CD14-positive monocyte (primary cell): ENCODE measurements at places on chromosomes 7 and 10. TPM values are rescaled to one million over a fixed set of nuclear protein-coding genes. Genes with fewer than 3 reads are reported as not detected.

PTPN20 gene
- not detected for polyA plus RNA-seq

C10orf143 gene
- 11.6 TPM for polyA plus RNA-seq

CALCR gene
- not detected for polyA plus RNA-seq

ATOH7 gene
- not detected for polyA plus RNA-seq

CDNF gene
- polyA plus RNA-seq = 0.28 TPM in 1 of 2 replicates, not detected in the other

RFC2 gene
- 33.5 TPM for polyA plus RNA-seq

GTF2IRD2 gene
- 6.8 and 12.7 TPM in 2 replicates for polyA plus RNA-seq

VAX1 gene
- not detected for polyA plus RNA-seq

TMEM229A gene
- not detected for polyA plus RNA-seq

TNS3 gene
- 19.8 and 30.3 TPM in 2 replicates for polyA plus RNA-seq

GCK gene
- polyA plus RNA-seq = not detected

GFRA1 gene
- polyA plus RNA-seq = not detected

FXYD4 gene
- not detected for polyA plus RNA-seq

DLX5 gene
- polyA plus RNA-seq = not detected

CRHR2 gene
- not detected for polyA plus RNA-seq

TRIM50 gene
- polyA plus RNA-seq = not detected

NEUROD6 gene
- polyA plus RNA-seq = not detected in 2 replicates

PPP1R9A gene
- not detected in 2 replicates for polyA plus RNA-seq

TFR2 gene
- polyA plus RNA-seq = 0.79 TPM

CHN2 gene
- 41.6 and 66.5 TPM in 2 replicates for polyA plus RNA-seq

MYH16 gene
- not detected for polyA plus RNA-seq

TCF7L2 gene
- 6.1 TPM for polyA plus RNA-seq

LIPN gene
- polyA plus RNA-seq = 12.9 TPM

KLF6 gene
- 499 TPM for polyA plus RNA-seq
